ENCODE measurements at places on chromosomes 5 and 9.

- DNase-seq = no peak
These were observed 310.8 kb upstream of the DMRT1 start for GRCh38 chr9:530681-531080.

DNA sequence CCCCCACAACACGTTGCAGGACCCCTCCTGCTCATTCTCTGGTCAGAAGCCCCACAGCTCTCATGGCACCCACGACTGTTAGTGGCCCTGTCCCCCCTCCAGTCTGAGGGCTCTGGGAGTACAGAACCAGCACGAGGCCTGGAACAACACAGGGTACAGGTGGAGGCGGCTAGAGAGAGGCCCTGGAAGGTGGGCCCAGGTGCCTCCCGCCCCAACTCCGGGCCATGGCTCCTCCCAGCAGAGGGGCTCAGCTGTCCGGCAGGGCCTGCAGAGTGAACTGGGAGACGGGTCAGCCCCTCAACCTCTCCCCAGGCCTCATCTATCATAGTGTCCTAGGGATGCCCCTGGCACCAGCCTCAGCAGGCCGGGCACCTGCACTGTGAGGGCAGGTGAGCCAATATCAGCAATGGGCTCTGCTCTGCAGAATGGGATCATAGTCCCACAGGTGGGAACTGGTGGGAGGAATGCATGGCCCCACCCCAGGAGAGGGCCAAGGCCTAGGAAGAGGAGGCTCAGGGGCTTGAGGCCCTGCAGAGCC, 58.6 kb downstream of the BARX1 start:
- DNase-seq = no peak

DNA sequence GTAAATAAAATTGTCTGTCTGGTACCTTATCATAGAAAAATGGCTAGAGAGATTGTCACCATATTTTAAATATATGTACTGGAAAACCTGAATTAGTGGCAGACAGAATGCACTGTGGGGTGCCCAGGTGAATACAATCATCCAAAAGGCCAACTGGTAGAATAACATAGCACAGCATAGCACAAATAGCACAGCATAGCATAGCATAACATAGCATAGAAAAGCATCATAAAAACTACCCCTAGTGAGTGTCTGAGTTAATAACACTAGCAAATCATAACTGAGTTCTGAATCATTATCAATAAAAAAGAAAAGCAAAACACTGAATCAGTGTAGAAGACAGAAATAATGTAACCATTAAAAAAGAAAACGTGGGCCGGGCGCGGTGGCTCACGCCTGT, 102.3 kb downstream of the KIAA0825 start:
- DNase-seq = no peak

DNA sequence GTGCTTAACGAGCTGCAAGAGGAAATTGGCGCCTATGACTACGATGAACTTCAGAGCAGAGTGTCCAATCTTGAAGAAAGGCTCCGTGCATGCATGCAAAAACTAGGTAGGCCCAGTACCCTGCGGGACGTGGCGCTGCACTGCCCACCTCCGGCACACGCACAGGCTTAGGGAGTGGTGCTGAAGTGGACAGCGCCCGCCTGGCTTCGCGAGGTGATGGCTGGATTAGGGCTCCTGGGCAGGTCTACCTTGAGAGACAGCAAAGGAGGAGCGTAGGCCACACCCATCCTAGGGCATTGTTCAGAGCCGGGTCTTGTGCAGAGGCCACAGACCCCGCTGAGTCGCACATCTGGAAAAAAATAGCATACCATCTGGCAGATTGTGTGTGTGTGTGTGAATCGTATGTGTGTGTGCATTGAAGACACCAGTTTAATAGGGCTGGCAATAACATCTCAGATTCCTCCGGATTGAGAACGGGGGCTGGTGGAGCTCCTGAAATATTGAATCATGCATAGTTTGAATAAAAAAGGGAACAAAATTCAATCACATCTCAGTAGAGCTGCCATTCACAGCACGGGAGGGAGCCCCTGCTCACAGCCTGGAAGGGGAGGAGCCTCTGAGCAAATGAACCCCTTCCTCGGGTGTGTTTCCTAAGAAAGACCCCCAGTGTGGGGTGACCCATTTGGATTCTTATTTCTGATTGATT, 11.1 kb downstream of the OLFM1 start:
- peak; percentile 10 for DNase-seq

DNA sequence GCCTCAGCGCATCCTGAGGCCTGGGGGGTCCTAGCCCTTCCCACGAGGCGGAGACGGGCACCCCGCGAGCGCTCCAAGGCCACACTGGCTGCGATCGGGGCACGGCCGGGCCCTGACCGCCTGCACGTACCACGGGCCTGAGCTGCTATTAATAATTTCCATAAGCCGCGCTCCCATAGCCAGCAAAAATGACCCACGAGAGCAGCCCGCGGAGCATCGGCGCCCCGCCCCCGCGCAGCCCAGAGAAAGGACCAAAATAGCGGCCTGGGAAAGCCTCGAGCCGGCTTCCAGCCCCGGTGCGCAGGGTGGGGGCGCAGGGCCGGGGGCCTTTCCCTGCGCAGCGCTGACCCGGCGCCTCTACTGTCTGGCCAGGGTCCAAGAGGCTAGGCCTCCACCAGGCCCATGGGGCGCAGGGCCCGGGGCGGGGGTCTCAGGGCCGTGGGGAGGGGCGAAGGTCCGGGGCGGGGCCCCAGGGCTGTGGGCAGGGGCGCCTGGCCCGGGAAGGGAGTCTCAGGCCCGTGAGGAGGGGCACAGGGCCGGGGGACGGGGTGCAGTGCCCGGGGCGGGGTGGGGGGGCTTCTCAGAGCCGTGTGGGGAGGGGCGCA, 54.4 kb downstream of the EXD3 start:
- no peak for DNase-seq

- no peak for DNase-seq
These were observed 64.4 kb downstream of the PPARGC1B start for GRCh38 chr5:149794487-149794971.

GRCh38 chr5:139895647-139896046, 100.0 kb downstream of the PSD2 start:
- DNase-seq = no peak

- DNase-seq = no peak
These were observed 517.5 kb downstream of the AGTPBP1 start for GRCh38 chr9:85224301-85224700.

- DNase-seq = no peak
These were observed 163.9 kb downstream of the ZNF608 start for GRCh38 chr5:124582561-124582840.

DNA sequence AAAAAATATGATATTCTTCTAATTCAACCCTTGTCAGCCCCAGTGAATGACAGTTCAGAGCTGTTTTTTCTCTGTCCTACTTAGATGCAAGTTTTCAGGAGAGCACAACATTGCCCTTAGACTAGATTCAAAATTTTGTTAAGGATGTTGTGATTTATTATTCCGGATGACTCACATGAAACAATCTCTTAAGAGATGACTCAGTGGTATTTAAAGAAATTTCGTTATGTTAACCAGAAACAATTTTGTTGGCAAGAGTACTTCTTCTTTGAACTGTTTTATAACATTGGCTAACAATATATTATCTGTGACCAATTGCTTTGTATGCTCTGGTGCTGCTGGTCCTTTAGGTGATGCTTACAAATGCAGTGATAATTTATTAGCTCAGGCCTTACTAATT, 132.0 kb downstream of the IZUMO3 start:
- no peak for DNase-seq

DNA sequence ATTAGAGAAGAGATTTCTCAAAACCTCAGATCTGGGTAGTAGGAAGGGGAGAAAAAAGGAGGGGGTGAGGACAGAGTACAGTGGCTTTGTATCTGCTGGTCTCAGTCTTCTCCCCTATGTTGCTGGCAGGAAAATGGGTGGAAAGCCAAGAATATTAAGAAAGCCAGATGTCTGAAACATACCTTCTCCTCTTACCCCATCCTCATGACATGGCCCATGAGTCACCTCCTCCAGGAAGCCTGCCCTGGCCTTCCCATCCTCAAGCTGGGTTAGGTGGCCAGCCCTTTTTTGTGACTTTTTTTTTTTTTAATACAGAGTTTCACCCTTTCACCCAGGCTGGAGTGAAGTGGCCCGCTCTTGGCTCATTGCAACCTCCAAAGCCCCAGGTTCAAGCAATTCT, 61.8 kb downstream of the ABCA1 start:
- peak; percentile 67 for DNase-seq

GRCh38 chr9:113929634-113930389, 53.7 kb downstream of the ZNF618 start:
- peak; percentile 89 for DNase-seq
